ENCODE measurements at places on chromosomes 12 and 14.

- DNase-seq, result no peak
Observed at GRCh38 chr14:53510281-53510912, 357.3 kb upstream of the DDHD1 start.

- no peak for DNase-seq
Observed at GRCh38 chr14:66842911-66843512, 335.1 kb downstream of the GPHN start.

DNA sequence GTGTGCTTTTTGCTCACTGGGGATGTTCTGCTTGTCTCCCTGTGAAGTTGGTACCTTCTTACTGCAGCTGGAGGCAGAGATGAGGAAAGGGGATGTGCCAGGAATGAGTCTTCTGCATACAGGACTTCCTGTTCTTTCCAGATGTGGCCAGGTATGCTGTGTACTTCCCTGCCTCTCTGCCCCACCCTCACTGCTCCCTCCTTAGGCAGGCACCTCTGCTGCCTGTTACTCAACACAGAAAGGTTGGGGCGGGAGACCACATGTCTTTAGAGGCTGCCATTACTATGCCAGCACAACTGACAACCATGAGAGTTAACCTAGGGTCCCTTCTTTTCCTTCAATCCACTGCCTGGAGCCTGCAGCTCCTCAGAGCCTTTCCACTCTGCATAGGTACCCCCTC, 2.0 kb upstream of the OAS3 start:
- DNase-seq, result no peak

DNA sequence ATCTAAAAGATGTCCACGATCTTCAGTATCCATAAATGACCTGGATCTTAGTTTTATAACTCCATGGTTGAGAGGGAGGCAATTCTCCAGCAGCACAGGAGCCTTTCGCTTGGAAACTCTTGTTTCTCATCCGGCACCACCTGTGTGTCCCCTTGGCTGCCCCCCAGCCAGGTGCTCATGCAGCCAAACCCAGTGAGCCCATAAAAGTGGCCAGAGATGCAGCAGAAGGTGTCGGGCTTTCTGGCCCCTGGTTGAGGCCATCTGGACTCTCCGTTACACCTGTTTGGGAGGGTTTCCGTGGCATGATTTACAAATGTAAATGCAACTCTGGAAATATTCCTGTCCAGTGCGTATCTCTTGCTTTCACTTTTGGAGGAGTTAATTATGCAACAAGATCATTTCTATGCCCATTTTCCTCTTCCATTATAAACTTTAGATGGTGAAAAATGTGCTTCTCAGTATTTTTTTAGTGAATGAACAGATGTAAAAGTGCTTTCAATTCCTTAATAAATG, 291.1 kb downstream of the DIO2 start:
- DNase-seq, result no peak

GRCh38 chr14:67377916-67378315, 17.8 kb downstream of the EIF2S1 start:
- DNase-seq, result no peak

GRCh38 chr14:36996133-36996856, 176.1 kb downstream of the SLC25A21 start:
- DNase-seq, result no peak

- no peak for DNase-seq
Observed at GRCh38 chr12:1147821-1148220, 156.8 kb downstream of the ERC1 start.

GRCh38 chr12:44885902-44886301, 9.8 kb upstream of the NELL2 start:
- no peak for DNase-seq

- DNase-seq, result no peak
Observed at GRCh38 chr12:122891661-122892525, 4.0 kb downstream of the VPS37B start.

- DNase-seq, result peak; percentile 51
Observed at GRCh38 chr12:7439579-7440505, 4.1 kb downstream of the CD163L1 start.

DNA sequence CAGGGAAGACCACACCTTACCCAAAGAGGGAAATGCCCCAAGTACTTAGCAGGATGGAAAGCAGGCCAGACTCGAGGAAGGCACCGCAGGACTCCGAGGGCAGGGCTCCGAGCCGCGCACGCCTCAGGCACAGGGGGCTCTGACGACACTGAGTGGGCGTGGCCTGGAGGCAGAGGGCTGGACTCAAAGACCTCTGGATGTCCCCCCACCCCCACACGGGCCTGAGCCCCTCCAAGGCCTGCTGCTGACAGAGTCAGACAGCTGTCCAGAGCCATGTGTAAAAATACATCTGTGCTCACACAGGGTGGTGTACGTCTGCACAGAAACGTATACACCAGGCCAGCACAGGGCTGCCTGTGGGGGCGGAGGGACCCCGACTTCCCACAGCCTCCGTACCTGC, 1.4 kb downstream of the AKT1 start:
- DNase-seq, result peak; percentile 57

GRCh38 chr12:92025462-92026207, 120.0 kb downstream of the BTG1 start:
- no peak for DNase-seq

- no peak for DNase-seq
Observed at GRCh38 chr12:116718655-116719454, 19.0 kb downstream of the SPRING1 start.

DNA sequence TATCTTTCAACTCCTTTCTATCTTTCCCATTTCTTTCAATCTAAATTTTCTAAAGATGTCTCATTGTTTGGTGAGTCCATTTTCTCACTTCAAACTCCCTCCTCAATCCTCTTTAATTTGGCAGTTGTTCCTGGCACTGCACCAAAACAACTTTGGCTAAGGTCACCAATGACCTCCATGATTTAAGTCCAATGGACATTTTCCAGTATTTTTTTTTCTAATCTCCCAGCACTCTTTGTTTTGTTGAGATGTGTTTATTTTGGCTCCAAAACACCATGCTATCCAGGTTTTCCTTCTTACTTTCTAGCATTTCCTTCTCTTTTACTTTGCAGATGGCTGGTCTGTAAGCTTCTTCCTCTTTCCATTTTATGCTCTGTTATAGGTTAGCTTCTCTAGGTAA, 42.5 kb upstream of the OTOGL start:
- DNase-seq, result no peak

DNA sequence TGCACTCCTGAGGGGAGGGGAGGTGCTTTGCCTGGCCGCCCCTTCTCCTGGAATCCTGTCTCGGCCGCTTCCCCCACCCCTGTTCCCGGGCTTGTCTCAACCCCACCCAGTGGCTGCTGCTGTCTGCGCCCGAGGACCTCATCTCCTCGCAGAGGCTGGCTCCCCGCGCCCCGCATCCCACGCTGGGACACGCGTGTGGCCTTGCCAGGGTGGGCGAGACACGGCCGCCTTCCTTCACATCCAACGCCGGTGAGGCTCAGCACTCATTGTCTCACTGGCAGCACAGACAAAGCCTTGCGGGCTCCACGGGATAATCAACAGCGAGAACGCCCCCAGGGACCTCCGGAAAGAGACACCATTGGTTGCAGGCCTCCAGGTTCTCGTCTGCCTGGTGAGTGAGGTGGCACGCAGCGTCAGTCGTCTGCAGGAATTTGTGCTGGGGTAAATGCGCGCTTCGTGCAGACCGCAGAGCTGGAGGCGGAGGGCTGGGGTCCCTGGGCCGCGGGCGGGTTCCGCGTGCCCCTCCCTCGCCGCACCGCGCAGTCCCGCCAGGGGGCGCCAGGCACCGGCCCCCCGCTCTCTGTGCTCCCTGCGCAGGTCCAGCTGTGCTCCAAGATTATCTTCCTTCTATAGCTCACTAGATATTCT, 26.8 kb downstream of the CCDC177 start:
- no peak for DNase-seq

- DNase-seq, result no peak
Observed at GRCh38 chr14:99909513-99910064, 116.4 kb downstream of the EML1 start.

- DNase-seq, result peak; percentile 64
Observed at GRCh38 chr12:49568442-49569162, 660 bp upstream of the MCRS1 start.

DNA sequence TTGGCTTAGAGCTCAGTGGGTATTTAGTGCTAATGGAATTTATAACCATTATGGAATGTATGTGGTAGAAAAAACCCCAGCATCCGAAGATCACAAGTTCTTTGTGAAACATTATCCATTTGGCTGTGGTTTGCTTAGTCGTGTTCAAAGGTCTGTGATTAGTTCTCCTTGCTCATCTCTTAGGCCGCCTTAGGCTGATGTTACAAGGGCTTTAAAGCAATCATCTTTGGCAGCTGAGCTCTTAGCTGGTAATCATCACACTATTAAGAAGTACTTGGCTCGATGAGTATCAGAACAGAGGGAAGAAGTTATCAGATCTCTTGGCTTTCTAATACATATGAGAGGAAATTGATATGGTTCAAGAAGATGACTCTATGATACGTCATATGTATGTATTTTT, 124.1 kb upstream of the E2F7 start:
- no peak for DNase-seq

GRCh38 chr12:121344506-121344905, 7.7 kb downstream of the ANAPC5 start:
- DNase-seq, result no peak

DNA sequence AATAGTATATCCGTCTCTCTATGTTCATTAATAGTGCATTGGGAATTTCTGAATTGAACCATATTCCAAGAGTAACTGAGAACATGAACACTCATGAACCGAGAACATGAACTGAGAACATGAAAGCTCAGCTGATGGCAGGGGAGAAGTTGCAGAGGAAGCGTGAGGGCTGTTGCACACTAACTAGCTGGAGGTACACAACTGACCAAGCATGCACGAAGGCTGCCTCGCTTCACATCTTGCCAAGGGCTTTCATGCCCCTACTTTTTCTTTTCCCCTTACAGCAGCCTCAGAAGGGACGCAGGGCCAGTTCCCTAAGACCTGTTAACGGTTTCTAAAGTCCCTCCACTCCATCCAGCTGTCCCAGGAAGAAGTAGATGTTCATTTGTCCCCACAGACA, 4.3 kb downstream of the RNASE1 start:
- DNase-seq, result no peak

GRCh38 chr12:114774197-114774596, 90.2 kb upstream of the TBX3 start:
- DNase-seq, result no peak

DNA sequence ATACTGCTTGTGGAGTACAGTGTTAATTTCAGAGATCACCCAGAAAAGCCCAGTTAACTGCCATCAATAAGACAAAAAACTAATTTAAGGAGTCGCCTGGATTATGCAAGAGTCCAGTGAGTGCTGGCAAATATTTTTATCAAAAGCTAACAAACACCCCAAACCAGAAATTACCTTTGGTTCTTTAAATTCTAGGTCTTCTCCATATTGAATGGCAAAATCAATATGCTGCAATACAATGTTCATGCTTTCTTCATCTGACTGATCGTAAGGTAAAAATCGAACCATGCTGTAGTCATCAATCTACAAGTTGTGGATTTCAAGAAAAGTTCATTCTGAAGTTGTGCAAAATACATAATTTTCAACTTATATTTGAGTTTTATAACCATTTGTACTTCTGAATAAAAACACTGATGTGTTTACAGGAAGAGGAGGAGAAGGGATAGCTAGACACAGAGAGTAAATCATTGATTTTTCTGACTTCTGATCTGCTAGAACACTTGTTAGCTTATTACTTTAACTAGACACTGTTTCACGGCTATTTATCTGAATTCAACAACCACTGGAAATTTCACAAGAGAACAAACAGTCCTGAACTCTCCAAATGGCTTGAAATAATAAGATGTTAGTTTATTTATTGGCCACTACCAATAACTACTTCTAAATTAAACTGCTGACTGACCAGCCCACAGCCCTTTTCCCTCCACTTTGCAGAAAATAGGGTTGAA, 3.6 kb upstream of the ARPC3 start:
- no peak for DNase-seq

- DNase-seq, result no peak
Observed at GRCh38 chr12:32651956-32652210, 27.2 kb upstream of the DNM1L start.

DNA sequence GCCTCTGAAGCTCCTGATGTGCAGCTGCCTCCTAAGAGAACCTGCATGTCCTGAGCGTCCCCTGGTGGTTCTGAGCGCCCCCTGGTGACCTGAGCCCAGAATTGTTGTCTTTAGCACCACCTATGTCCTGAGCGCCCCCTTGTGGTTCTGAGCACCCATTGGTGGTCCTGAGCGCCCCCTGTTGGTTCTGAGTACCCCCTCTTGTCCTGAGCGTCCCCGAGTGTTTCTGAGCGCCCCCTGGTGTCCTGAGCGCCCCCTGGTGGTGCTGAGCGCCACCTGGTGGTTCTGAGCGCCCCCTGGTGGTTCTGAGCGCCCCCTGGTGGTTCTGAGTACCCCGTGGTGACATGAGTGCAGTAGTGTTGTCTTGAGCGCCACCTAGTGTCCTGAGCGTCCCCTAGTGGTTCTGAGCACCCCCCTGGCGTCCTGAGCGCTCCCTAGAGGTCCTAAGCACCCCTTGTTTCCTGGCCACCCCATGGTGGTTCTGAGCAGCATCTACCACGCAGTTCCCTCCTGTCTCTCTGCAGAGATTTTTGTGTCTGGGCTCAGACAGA, 782.5 kb downstream of the TMEM121 start:
- DNase-seq, result peak; percentile 80

DNA sequence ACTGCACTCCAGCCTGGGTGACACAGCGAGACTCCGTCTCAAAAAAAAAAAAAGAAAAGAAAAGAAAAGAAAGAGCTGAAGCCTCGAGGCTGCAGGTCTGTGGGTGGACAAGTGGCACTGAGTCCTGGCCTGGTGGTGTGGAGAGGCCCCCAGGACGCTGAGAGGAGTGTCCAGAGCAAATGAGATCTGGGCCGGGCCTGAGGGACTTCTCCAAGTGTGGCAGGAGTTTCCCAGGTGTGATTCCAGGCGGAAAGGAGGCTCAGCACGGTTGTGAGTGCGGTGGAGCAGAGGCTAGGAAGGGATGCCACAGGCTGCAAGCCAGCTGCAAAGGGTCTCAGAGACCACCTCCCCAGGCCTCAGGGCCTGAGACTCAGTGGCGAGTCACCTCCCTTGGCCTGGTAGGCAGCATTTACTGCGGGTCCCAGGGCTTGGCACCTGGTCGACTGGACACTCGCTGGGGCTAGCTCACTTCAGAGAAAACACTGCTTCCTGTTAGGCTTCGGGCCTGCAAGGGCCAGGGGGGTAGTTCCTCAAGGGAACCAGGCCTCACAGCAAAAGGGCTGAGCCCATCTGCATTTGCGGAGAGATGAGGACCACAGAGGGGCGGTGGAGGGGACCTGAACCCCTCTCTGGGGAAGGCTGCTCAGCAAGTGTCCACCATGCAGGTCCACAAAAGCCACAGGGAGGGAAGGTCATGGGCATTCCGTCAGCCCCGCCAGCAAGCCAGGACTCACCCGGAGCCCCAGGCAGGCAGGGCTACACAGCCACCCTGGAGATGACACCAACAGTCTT, 11.7 kb downstream of the TTC7B start:
- no peak for DNase-seq

DNA sequence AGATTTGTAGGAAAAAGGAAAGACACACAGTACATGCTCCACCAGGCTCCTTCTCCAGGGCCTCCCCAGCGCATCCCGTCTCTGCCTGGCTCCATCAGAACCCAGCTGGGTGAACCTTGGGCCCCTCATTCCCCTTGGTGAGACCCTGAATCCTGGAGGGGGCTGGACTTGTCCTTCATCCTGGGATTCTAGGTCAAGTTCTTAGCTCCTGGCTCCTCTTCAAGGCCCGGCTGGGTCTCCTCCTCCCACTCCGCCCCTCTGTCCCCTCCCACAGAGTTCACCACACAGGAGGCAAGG, 49.2 kb downstream of the PSMA6 start:
- DNase-seq, result no peak

GRCh38 chr12:84767079-84767478, 145.5 kb downstream of the SLC6A15 start:
- no peak for DNase-seq

GRCh38 chr14:68306934-68307789, 485.7 kb downstream of the ZFP36L1 start:
- DNase-seq, result no peak

- no peak for DNase-seq
Observed at GRCh38 chr14:50026396-50026795, 90.0 kb downstream of the VCPKMT start.

Measured in hematopoietic multipotent progenitor cell treated with erythropoietin and hydrocortisone succinate and interleukin-3 and kit ligand, for 8 days (in vitro differentiated cells).